Activated CD8-positive, alpha-beta memory T cell treated with anti-CD3 and anti-CD28 coated beads, Interleukin-2, amount 50 U/mL, for 48 hours (primary cell): ENCODE measurements at places on chromosomes 7 and 10.

GRCh38 chr10:125534515-125534914 lies 148.4 kb downstream of the TEX36 start:
- DNase-seq = no peak

DNA sequence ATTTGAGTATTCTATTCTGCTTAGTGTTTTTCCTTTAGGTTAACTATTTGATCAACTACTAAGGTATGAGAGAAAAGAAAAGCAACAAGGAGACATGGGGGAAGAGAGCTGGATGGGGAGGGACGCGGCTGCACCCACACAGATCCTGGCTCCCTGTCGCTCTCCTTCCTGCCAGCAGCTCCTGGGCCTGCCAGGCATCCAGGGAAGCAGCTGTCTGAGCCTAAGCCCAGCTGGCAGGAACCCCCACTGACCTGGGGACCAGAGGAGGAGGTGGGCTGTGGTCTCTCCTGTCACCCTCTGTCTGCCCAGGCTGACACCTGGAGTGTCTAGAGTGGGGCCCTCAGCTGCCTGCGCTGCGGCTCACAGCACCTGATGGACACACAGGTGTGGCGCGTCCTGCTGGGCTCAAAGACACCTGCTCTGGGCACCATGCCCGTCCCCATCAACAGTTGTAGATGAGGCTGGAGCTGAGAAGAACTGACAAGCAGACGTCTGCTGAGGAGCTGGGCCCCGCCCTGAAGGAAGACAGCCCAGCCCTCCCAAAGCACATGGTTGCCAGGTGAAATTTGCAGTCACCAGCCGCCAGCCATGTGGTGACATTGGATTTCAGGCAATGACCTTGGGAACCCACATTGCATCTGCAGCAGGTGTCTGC lies 207.9 kb downstream of the PLXNA4 start:
- no peak for DNase-seq

DNA sequence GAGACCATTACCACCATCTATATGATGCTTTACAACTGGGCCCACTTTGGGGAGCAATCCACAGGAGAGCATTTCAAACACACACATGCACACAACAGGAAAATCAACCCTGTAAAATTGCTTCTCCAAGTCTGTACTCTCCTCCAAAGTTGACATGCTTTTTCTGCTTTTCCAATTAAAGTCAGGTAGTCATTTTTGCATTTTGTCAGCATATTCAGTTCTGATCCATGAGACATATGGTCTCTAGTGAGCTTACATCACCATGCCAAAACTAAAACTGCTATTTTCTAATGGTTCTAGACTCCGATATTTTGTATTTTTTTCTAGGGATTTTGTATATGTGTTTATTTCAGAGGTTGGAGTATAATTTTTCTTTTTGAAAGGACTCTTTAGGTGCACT lies 373.5 kb upstream of the LRRTM3 start:
- DNase-seq = no peak

GRCh38 chr7:75995996-75996395 lies 1.6 kb upstream of the TMEM120A start:
- no peak for DNase-seq

DNA sequence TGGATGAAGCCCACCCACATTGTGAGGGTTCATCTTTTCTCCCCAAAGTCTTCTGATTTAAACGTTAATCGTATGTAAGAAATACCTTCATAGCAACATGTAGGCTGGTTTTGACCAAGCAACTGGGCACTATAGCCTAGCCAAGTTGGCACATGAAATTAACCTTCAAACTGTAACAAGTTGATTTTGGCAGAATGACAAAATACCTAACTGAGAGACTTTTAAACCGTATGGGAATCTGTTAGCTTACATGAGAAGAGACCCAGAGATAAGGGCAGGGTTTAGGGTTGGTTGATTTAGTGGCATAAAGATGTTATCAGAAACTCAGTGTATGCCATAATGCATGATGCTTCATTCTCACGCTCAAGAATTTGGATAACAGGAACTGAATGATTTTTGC lies 69.5 kb downstream of the CDK13 start:
- DNase-seq = no peak

DNA sequence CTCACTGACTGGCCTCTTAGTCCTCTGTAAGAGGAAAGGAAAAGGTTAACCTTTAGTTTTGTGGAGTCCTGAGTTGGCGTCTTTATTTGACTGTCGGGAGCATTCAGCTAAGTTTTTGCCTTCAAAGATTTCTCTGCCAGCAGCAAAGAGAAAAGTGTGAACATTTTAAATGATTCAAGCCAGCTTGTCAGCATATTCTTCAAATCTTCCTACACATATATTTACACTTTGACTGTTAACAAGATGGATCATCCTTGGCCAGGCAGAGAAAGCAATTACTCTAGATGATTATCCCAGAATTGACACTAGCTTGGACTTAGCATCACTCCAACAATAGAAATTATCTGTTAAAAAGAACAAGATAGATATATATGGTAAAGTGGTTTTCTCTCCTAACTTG lies 15.8 kb upstream of the YAE1 start:
- DNase-seq = no peak

- DNase-seq = no peak
Observed at GRCh38 chr7:25926891-25927625, 224.9 kb upstream of the NFE2L3 start.
